ENCODE measurements at places on chromosomes 3 and 15. TPM values are rescaled to one million over a fixed set of nuclear protein-coding genes. Genes with fewer than 3 reads are reported as not detected.

- no peak for DNase-seq
Observed at GRCh38 chr3:138494607-138494929, 60.2 kb downstream of the ESYT3 start.

- no peak for DNase-seq
Observed at GRCh38 chr3:22122567-22122966, 371.6 kb upstream of the ZNF385D start.

- no peak for DNase-seq
Observed at GRCh38 chr15:44096596-44096995, 98.5 kb downstream of the FRMD5 start.

- DNase-seq: no peak
Observed at GRCh38 chr15:28243901-28244300, 78.1 kb downstream of the HERC2 start.

DNA sequence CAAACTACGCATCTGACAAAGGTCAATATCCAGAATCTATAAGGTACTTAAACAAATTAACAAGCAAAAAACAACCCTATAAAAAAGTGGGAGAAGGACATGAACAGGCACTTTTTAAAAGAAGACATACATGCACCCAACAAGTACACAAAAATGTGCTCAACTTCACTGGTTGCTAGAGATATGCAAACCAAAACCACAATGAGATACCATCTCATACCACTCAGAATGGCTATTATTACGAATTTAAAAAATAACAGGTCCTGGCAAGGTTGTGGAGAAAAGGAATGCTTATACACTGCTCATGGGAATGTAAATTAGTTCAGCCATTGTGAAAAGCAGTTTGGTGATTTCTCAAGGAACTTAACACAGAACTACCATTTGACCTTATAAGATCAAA, 175.6 kb upstream of the MLF1 start:
- DNase-seq: no peak

DNA sequence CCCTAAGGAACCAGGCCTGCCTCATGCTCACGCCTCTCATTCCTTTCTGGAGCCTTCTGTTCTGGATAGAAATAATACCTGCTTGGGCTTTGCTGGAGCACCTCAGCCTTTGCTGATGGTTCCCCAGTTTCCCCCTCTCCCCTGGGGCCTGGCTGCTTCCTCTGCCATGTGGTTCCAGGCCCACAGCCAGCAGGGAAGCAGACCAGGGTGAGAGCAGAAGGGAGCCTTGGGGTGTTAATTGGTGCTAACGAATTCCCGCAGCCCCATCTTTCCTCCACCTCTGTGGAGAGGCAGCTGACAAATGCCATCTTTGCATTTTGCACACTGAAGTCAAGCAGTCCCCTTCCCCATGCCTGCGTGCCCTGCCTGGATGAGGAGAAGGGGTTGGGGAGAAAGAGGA, 13.1 kb upstream of the CORO2B start:
- no peak for DNase-seq

- DNase-seq: no peak
Observed at GRCh38 chr3:64185436-64185835, 39.8 kb downstream of the PRICKLE2 start.

DNA sequence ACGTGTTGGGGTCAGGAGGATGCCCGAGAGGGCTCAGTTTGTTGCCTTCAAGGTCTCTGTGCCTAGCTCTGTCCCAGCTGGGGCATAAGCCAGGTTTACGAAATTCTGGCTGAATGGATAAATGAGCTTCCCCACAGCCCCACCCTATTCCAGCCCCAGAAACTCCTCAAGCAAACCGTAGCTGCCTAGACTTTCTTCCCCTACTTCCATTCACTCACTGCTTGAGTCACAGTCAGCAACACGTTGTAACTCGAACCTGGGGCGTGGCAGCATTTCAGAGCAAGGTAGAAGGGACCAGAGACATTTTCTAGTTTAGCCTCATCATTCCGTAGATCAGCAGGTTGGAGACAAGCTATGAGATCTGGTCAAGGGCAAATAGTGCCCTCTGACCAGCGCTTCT, 24.2 kb downstream of the NMNAT3 start:
- DNase-seq: no peak

TPRG1 gene
- 0.37 TPM for total RNA-seq

DNA sequence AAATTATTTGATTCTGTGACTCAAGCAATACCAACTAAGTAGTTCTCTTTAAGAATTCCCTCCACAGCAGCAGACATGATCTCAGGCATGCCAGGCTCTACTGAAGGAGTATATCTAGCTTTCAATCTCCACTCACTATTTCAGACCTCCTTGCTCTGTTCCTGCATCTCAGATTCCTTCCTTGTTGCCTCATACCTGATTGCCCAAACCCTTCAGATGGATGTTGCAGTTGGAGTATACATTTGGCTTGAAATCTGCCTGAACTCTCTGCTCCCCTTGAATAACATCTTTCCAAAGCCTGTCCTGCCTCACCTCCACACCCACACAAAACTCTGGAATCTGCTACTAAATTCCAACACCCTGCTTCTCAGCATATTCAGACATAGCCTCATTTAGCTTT, 19.8 kb upstream of the TM4SF4 start:
- DNase-seq: no peak

SHF gene
- total RNA-seq: 23.9 TPM
